Left cardiac atrium (tissue), 4 donors: ENCODE measurements at places on chromosomes 12 and 14. TPM values are rescaled to one million over a fixed set of nuclear protein-coding genes. Genes with fewer than 3 reads are reported as not detected.

DNA sequence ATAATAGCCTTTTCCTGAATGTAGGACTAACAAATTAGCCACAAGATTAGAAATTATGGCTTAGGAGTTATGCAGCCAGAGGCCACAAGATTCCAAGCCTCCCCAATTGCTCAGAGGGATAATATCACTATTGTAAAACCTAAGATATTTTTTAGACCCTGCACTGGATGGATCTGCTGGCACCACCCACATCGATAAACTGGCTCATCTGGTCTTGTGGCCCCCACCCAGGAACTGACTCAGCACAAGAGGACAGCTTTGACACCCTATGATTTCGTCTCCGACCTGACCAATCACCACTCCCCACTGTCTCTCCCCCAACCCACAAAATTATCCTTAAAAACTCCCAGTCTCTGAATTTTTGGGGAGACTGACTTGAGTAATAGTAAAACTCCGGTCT lies 54.7 kb downstream of the CPM start:
- no peak for DNase-seq

DNA sequence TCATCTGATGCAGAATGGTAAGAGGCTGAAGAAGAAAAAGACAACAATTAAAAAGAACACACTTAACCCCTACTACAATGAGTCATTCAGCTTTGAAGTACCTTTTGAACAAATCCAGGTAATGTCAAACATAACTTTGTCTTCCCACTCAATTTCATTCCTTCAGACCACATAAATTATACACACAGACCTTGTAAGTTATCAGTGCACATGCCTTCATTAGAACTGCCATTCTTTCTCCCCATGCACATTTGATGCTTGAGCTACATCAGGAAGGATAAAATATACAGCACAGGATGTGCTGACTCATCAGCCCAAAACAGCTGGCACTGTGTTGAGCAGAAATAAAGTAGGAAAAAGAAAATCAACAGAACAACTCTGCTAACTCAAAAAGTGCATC lies 246.7 kb downstream of the PAWR start:
- DNase-seq: no peak

DNA sequence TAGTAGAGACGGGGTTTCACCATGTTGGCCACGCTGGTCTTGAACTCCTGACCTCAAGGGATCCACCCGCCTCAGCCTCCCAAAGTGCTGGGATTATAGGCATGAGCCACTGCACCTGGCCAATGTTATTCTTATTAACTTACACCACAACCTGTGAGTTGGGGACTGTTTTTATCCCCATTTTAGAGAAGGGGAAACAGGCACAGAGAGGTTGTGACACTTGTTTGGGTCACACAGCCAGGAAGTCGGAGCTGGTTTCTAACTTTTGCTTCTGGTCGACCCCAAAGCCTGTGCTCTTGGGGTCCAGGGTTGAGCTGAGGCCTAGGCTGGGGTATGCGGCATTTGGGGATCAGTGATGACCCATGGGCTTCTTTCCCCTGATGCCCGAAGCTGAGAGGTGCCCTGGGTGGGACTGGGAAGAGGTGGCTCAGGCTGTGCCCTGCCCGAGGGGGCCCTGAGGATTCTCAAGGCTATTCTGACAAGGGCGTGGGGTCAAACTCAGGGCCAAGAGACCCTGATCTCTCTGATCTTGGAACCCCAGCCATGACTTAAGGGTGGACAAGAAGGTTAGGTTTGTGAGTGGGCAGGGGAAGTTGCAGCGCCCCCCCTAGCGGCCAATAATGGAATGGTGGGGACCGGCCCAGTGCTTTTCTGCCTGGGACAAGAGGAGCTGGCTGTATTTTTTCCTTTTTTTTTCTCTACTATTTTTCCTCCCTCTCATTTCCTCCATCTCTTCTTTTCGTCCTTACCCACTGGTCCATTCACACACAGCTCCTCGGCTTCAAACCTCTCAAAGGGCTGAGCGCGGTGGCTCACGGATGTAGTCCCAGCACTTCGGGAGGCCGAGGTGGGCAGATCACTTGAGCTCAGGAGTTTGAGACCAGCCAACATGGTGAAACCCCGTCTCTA lies 3.0 kb downstream of the SDSL start:
- DNase-seq: peak; percentile 43

GRCh38 chr14:90409209-90409730 lies 12.4 kb downstream of the CALM1 start:
- peak; percentile 77 for DNase-seq

The SMIM10L1 gene
- 14.1 TPM for total RNA-seq
